ENCODE measurements at places on chromosomes 11 and 22. TPM values are rescaled to one million over a fixed set of nuclear protein-coding genes. Genes with fewer than 3 reads are reported as not detected.

DNA sequence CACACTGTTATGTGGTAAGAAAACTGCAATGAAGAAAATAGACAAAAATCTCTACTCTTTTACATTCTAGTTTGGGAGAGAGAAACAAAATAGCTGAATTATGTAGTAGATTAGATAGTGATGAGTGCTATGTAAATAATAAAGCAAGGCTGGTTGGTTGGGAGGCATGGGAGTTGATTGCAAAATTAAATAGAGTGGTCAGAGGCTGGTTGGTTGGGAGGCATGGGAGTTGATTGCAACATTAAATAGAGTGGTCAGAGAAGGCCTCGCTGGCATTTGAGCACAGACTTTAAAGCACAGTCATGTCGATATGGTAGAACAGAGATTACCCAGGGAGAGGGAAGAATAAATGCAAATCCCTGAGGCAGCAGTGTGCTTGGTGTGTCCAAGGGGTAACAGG, 22.4 kb downstream of the SIK2 start:
- no peak for DNase-seq

DNA sequence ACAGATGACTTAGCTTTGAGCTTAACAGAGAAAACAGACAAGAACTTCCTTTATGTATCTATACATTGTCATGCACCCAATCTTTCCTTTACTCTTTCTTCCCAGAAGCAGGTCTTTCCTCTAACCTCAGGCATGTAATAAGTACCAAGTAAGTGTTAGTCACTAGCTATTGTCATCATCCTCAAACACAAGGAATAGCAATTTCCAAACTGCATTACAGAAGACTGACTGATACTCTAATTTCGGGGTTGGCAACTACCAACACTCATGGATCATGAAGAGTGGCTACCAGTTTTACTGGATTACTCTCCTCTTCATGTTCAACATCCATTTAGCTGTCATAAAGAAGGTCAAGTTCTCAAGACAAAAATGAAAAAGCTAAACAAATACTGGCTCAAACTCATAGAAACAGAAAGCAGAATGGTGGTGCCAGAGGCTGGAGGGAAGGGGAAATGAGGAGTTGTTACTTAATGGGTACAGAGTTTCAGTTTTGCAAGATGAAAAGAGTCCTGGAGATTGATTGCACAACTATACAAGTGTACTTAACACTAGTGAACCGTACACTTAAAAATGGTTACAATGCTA, 111.6 kb downstream of the SIK3 start:
- DNase-seq: no peak

DNA sequence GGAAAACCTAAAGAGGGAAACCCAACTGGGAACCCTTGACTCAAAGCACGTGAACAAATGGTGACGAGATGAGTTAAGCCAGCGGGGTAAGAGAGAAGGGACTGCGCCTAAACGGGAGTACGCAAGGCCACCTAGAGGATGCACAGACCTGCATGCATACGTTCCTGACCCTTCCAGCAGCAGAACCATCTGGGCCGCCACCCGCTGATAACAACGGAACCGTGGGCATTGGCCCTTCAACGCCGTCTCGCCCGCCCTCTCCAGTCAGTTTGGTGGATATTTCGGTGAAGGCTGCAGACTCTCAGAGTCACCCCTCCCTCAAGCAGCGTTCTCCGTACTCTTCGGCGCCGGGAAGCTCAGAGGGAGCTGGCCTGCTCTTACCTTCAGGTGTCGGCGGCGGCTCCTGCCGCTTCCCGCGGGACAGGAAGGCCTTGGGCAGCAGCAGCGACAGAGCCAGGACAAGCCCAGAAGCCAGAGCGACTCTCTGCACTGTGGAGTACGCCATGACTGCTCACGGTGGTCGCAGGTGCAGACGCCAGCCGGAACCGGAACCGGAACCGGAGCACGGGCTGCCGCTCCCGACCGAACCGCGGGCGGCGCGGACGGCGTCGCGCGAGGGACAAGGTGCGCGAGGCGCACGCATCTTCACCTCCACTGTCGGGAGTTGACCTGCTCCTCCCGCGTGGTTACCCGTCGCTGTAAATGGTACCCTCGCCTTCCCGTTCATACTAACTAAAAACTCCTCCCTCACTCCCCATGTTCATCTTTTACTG, at the start of gene RIC3:
Gene RIC3 (minus strand): TSS at position 541 of the 773 bp plus-strand sequence. CDS start 36 bp downstream, at position 505.
- DNase-seq: no peak

DNA sequence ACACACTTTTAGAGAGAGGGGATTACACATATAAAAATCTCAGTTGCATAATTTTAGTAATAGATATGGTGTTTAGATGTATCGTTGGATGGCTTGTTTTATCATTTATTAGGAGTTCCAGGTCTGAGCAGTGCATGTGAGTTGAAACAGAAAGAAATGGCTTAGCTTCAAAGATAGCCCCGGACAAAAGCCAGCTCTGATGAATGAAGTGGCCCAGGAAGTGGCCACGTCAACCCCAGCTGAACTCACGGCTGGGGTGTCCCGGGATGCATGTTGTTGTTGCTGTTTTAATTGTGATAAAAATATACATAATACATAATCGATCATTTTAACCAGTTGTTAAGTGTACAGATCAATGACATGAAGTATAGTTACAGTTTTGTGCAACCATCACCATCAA, 1513.6 kb downstream of the BRD1 start:
- DNase-seq: no peak

GRCh38 chr11:67261640-67261945, 4.7 kb upstream of the GRK2 start:
- DNase-seq: no peak

GRCh38 chr22:33070600-33070999, 12.4 kb upstream of the SYN3 start:
- DNase-seq: no peak

GRCh38 chr11:19673924-19674729, 38.5 kb upstream of the NAV2 start:
- no peak for DNase-seq

DNA sequence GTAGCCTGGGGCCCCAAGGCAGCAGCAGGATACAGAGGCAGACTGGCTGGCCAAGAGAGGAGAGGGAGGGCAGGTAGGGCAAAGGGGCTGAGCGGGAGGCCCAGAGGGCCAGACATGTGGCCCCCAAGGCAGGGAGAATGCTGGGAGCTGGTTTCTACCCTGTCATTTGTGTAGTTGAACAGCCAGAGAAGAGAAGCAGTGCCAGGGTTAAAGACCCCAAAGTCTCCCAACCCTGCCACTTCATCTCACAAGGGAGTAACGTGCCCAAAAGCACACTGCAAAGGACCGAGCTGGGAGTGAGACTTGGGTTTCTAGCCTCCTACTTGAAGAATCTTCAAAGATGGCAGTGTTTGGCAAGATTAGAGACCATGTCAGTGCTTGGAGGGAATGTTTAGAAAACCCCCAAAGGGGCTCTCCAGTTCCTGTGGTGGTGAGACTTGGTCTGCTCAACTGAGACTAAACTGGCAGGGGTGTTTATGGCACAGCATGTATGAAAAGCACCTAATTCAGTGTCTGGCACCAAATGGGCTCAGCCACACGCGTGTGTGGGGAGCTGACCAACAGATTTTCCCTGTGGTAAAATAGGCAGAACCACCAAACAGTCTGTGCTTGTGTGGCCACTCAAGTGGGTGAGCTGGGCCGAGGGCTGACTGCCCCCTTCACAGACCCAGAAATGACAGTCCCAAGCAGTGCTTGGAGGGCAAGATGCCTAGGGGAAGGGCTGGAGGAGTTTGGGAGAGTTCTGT, 68.2 kb upstream of the CLTCL1 start:
- DNase-seq: no peak

GRCh38 chr11:95435192-95435591, 204.2 kb upstream of the SESN3 start:
- no peak for DNase-seq

GRCh38 chr22:37242395-37242918, 1.6 kb downstream of the RAC2 start:
- no peak for DNase-seq

GRCh38 chr22:24986816-24987215, 34.3 kb downstream of the KIAA1671 start:
- no peak for DNase-seq

DNA sequence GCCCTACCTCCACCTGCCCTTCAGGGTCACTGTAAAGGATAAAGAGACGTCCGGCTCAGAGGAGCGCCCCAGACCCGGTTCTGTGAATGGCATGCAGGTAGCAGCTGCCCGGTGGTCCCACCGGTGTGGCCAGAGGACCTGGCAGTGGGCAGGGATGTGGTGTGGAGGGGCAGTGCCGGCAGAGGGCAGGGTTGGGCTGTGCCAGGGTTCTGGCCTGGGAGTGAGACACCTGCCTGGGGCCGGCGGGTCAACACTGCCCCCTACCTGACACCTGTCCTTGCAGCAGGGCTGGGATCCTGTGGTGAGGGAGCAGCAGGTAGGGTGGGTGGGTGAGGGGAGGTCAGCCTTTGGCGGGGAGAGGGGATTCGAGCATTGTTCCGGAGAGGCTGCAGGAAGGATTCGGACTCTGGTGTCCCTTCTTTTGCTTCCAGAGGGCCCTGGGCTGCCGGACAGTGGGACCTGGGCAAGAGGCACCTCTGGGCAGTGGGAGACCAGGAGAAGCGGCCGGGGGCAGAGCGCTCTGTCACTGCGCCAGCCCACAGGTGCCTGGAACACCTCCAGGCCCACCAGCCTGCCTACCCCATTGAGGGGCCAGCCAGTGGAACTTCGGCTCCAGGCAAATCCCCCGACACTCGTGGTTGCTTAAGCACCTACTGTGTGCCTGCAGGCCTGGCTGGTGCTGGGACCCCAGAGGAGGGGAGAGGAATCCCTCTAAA, 1.6 kb upstream of the PHLDA2 start:
- no peak for DNase-seq

Gene ESAM
- polyA plus RNA-seq: 66.2 TPM

Gene PIK3IP1
- 29.2 TPM for polyA plus RNA-seq

Gene SCGB1C1
- not detected for polyA plus RNA-seq

Gene SMIM35
- 0.03 TPM for polyA plus RNA-seq

Gene ROM1
- polyA plus RNA-seq: 18.9 TPM

Gene PKDREJ
- 0.14 TPM for polyA plus RNA-seq

All from urinary bladder (tissue), 4 donors.